Choroid plexus epithelial cell (primary cell): ENCODE measurements at places on chromosomes 3 and 15.
A peak's percentile ranks its signal among the peaks of the same experiment; 100 is the strongest.

DNA sequence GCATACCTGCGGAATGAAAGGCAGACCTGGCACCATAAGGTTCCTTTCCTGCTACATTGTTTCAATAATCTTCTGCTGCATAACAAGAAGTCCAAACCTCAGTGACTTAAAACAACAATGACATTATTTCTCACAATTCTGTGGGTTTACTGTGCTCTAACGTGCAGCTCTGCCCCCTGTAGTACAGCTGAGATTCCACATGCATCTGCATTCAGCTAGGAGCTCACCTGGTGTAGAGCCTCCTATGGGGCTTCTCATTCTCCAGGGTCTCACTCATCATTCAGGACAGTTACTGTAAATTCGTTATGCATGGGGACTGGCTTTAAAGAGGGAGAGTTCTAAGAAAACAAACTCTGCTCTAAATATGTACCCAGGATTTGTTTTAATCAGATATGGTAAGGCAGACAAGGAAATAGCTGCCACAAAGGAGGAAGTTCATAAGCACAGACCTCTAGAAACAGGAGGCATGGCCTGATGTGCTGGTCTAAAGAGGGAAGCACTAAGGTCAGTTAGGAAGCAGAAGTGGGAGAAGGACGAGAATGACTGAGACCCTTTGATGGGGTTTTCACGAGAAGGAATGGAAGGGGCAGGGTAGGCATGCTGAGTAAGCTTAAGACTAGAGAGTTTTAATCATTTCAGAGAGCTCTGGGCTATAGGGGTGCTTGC, 347.0 kb downstream of the NEK10 start:
- no peak for DNase-seq

GRCh38 chr3:69720824-69721223, 18.4 kb upstream of the MITF start:
- DNase-seq = no peak

- DNase-seq = peak; percentile 41
These were observed 906.6 kb downstream of the TUSC7 start for GRCh38 chr3:117616227-117616626.

DNA sequence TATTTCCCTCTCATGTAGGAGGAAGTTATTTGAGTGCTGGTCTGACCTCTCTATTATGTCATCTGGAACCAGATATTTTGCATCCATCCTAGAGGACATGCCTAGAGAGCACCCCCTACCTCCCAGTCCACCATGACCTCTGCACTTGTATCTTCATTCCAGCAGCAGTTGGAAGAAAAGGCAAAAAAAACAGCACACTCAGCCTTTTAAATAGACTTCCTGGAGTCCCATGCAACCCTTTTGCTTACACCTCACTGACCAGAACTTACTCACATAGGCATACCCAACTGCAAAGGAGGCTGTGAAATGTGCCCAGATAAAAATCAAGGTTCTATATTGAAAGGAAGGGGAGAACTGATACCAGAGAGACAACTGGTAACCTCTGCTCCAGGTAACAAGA, 92.3 kb upstream of the FHIT start:
- DNase-seq = no peak

DNA sequence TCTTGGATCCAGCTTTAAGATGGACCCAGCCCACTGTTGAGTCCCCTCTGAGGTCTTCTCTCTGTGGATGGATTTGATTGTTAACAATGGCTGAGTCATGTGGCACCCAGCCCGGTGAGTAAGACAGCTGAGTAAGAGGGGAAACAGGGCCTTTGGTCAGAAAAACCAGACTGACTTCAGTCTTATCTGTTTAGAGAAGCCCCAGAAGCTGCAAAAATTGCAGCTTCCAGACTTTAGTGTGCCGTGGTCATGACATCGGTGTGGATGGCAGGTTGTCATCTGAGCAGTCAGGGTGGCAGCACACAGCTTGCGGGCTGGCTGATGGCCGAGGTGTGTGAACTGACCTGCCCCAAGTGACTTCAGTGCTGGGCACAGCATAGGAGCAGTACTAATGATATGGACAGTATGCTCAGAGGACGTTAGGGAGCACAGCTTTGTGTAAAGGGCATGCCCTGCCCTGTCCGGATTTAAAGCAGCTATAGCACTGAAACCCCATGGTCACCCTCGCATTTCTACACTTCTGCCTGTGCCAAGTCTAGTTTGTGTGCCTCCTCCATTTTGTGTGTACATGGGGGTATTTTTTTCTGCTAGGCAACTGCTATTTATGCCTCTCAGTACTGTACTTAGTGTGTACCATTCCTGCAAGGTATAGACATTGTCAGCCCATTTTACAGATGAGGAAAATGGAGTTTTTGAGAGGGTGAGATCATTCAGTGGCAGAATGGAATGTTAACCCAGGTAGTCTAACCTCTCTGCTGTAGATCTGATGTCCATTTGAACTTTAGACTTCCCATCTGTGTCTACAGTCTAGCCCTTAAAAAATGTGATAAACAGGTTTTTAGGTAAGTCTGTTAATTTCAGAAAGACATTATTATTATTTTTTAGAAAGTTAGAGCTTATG, 44.4 kb downstream of the FLNB start:
- DNase-seq = peak; percentile 94

DNA sequence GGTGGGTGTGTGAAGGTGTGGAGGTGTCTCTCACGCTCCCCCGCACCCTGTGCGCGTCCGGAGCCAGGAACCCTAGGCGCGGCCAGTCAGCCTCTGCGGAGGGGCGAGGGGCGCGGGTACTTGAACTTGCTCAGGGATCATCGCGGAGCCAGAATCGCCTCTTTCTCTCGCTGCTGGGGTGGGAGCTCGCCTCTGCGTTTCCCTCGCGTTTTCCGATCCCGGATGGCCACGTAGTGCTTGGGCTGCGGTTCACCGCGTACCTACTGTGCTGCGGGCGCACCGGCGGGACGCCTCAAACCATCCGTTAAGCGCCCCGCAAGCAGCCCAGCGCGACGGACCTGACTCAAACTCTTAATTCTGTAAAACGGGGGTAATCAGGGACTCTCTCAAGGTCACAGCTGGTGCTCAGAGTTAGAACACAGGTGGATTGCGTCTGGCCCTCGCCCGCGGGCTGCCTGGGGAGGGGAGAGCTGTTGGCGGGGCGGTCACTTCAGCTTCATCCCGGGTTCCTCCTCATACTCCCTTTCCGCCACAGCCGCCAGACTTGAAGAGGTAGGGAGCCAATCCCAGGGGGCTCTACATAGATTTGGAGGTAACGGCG, 686 bp downstream of the MYRIP start:
- DNase-seq = no peak
